HepG2 (cell line): ENCODE measurements at places on chromosomes 2 and 18.

DNA sequence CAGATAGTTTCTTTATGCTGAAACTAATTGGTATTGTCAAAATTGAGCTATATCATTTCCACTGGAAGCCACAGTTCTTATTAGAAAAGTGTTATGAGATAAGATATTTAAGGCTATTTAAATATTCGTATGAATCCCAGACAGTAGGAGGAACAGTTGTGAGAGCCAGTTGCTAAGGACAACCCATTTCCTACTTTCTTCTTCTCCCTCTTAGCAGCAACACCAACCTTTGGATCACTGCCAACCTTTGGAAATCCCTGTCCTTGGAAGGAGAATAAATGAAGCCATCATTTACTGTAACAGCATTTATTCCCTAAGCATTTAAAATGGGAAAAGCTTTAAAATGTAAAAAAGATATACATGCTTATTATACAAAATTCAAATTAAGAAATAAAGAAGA lies 85.8 kb downstream of the PLCL1 start:
- DNase-seq, result no peak

DNA sequence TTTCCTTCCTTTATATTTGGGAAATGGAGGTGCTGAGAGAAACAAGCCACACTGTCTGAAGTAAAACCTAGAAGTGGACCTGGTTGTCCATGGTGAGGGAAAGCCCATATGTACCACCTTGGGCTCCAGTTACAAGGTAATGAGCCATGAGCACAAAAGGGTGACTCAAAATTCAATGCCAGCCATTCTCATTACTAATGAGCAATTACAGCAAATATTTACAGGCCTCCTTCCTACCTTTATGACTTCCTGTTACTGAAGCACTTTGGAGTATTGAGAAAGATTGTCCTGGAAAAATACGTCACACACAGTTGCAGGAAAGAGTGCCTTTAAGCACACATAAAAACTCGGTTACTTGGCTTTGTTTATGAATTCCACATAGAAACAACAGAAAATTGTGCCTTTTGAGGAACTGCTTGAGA lies 9.1 kb downstream of the EPAS1 start:
- peak; percentile 97 for DNase-seq

DNA sequence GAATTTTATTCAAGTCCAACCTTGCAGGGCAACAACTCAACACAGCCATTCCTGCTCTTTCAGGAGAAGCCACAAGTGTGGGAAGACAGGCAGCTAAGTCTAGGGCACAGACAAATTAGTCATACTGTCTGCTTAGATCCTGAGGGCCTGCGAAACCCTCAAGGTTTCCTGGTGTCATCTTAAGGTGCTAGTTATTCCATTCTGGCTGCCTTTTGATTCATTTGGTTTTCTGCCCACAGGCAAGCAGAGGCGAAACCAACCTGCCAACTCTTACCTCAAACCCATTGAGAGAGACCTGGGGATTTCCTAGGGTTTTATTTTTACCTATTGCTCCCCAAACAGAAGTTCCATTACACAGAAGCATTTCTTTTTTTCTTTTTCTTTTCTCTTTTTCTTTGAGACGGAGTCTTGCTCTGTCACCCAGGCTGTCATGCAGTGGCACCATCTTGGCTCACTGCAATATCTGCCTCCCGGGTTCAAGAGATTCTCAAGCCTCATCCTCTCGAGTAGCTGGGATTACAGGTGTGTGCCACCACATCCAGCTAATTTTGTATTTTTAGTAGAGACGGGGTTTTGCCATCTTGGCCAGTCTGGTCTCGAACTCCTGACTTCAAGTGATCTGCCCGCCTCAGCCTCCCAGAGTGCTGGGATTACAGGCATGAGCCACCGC lies 23.7 kb upstream of the SCYGR1 start:
- no peak for DNase-seq

- DNase-seq, result no peak
Observed at GRCh38 chr18:3525870-3526420, 76.0 kb downstream of the TGIF1 start.

DNA sequence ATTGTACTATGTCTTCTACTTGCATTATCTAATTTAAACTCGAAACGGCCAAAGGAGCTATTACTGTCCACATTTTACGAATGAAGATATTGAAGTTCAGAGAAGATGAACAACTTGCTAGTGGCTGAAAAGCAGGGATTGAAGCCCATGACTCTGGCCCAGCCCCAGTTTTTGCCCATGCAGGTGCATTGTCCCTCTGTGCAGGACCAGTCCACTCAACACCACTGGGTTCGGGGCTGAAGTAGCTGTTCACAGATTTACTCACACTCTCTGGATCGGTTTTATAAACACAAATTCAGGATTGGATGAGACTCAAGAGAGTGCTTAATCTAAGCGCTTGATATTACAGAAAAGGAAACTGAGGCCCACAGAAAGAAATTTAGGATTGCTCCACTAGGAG lies 1.4 kb upstream of the IHH start:
- DNase-seq, result no peak

- DNase-seq, result no peak
Observed at GRCh38 chr2:195520671-195521155, 136.3 kb upstream of the SLC39A10 start.

- no peak for DNase-seq
Observed at GRCh38 chr2:233081232-233081730, 21.1 kb downstream of the INPP5D start.

DNA sequence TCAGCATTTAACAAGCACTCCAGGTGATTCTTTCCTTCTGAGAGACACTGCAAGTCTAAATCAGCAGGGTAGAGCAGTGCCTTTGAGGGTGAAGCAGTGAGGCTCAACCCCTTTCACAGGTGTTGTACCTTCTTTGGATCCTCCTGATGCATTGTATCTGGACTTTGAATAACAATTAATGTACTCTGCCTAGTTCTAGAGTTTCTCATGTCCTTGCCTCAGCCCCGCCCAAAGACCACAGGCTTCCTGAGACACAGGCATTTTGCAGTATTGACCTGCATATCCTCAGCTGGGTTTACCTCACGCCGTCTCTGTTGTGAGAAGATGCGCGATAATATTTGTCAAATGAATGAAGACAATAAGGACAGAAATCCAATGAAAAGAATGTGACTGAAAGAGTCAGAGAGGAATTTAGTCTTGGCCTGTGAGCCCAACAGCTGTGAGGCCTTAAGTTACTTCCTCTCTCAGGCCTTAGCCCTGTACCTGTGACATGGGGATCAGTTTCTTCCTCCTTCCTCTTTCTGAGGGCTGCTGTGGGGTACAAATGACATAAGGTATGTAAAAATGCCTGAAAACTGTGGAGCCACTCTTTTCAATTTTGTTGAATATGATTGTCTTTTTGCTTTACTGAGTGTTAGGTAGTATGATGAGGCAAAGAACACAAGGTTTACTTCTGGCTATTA lies 43.7 kb downstream of the WIPF1 start:
- DNase-seq, result no peak

DNA sequence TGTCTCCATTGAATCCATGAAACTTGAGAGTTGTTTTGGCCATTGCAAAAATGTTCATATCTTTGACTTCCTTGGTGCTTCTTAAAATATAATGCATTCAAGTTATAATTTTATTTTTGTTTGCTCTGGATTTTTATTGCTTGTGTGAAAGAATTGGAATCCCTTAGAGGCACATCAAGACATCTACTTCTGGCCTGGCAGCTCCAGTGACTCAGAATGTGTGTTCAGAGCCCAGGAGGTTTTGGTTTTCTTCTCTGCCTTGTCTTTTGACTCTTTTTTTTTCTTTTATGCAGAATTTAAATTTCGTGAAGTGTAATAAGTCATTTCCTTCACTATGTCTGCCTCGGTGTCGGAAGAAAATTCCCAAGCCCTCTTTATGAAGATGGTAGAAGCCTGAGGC lies 180.2 kb downstream of the LTBP1 start:
- DNase-seq, result no peak

GRCh38 chr2:101912545-101912944 lies 79.2 kb upstream of the IL1R2 start:
- no peak for DNase-seq

DNA sequence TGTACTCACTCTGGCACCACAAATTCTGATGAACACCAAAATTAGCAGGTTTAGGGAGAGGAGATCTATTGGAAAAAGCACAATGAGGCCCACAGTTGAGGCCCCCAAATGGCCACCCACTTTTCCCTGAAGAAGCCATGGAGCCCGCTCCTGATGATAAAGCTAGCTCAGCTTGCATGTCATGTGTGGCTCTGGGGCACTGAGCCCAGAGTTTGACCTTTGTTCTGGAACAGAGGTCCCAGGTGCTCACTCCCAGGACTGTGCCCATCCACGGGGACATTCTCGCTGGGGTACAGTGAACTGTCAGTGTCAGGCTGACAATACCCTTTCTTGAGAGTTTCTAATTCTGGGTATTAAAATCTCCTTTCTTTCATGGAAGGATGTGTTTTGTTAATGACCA lies 36.2 kb downstream of the XDH start:
- DNase-seq, result no peak

GRCh38 chr18:37540424-37541138 lies 25.0 kb downstream of the CELF4 start:
- DNase-seq, result no peak

DNA sequence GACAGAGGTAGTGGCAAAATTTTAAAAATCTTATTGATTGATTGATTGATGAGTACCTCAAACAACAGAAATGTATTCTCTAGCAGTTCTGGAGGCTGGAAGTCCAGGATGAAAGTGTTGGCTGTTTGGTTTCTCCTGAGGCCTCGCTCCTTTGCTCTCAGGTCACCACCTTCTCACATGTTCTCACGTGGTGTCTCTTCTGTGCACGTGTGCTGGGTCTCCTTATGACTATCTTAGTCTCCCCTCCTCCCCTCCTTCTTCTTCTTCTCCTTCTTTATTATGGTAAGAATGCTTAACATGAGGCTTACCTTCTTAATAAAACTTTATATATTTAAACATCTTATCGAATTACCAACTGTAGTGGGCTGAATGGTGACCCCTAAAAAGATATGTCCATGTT lies 446.0 kb upstream of the SPHKAP start:
- DNase-seq, result no peak

DNA sequence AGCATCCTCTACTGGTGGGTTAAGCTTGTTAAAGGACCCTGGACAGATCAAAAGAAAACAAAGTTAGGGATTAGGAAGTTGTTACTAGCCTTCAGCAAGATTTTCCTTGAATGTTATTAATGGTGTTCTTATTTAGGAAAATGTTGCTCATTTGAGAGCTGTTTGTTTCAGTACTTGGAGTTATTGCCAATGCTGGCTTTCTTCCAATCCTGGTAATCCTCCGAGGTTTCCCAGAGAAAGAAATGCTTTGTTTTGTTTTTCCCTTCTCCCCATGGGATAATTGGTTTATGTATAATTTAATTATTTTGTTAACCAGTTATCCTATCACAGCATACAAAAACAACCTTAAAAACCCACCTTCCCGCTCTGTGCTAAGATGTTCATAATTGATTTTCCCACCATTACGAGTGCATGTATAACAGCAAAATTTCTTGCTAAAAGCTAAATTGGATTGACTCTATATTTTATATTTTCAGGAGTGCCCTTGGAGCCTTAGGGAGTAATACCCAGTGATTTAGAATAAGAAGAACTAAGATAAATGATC lies 79.8 kb downstream of the MGAT5 start:
- DNase-seq, result no peak

- no peak for DNase-seq
Observed at GRCh38 chr2:42118754-42119569, 50.2 kb upstream of the EML4 start.

DNA sequence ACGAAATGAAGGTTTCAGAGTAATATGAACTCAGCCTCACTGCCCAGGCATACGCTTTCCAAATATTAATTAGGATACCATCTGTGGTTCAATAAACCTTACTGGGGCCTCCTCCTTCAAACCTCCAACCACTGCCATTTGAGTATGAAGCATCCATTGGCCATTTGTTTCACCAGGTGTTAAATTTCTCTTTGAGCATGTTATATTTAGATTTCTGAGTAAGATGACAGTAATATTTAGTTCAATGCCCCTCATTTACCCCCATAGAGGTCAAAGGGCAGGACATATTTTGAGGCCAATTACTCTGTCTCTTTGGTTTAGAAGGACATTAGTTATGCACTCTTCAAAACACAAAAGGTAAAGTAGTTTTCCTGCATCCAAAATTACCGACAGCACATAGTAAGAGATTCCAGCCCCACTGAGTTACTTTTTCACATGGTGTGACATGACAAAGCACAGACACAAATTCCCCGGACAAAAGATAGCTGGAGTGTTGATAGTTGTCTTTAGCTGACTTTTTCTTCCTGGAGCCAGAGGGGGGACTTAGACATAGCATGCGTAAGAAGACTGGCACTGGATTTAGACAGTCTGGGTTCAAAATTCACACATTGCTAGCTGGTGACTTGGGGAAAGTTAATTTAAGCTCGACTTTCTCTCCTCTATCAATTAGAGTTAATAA lies 33.1 kb upstream of the LNPK start:
- no peak for DNase-seq

DNA sequence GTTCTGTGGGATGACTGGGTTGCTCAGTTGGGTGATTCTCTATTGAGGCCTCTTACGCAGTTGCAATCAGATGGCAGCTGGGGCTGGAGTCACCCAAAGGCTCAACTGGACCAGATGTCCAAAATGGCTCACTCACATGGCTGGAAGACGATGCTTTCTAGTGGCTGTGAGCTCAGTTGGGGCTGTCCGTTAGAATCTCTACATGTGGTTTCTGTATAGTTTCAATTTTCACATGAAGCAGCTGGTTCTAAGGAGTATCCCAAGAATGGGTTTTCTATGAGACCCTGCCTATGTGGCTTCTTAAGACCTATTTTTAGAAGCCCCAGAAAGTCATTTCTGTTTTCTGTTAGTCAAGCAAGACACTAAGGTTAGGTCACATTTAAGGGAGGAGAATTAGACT lies 4.4 kb downstream of the XRCC5 start:
- no peak for DNase-seq

GRCh38 chr2:105454801-105455485 lies 56.1 kb upstream of the FHL2 start:
- DNase-seq, result peak; percentile 55

GRCh38 chr2:195595825-195596224 lies 61.2 kb upstream of the SLC39A10 start:
- no peak for DNase-seq

DNA sequence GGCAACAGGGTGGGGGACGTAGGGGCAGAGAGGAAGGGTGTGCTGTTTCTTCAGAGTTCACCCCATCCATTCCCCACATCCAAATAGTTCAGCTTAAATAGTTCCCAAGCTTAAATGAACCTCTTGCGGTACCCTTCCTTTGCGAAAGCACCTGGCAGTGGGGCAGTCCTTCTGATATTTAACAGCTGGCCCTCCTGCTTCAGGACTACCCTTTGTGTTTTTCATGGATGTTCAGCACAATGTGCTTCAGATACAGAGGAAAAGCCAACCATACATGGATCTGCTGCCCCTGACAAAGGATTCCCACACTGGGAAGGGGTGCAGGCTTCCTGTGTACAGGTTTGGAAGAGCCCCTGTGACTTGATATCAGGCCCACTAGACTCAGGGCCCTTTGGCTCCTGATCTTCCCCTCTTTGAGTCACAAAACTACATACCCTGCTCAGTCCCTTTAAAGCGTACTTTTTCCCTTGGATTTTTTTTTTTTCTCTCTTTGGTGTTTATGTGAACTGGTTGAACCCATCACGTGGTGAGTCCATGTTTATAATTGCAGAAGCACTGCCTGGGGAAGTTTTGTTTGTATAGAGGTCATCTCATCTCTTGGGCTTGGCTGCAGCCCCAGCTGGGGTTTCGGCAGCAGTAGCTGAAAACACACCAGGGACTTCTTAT lies 45.3 kb upstream of the IGFBP5 start:
- DNase-seq, result peak; percentile 47
